ENCODE measurements at places on chromosomes 1 and 21. TPM values are rescaled to one million over a fixed set of nuclear protein-coding genes. Genes with fewer than 3 reads are reported as not detected.

The IFI44 gene
- 4.9 TPM for total RNA-seq

The OR2M2 gene
- total RNA-seq, result not detected

The LCE1D gene
- total RNA-seq, result not detected

The RHBG gene
- not detected for total RNA-seq

The ZNF593OS gene
- not detected for total RNA-seq

The CEP170 gene
- 150 TPM for total RNA-seq

The GNG4 gene
- total RNA-seq, result 3.0 TPM

The S100A2 gene
- total RNA-seq, result 2.4 TPM

The FMO4 gene
- 4.0 TPM for total RNA-seq

The NES gene
- 32.2 TPM for total RNA-seq

The HTR1D gene
- not detected for total RNA-seq

The TRIM17 gene
- total RNA-seq, result 0.33 TPM

The UBASH3A gene
- total RNA-seq, result not detected

The ARHGAP30 gene
- total RNA-seq, result not detected

The MTARC1 gene
- 2.6 TPM for total RNA-seq

The BEST4 gene
- 0.11 TPM for total RNA-seq
